ENCODE measurements at places on chromosomes 16 and 17. TPM values are rescaled to one million over a fixed set of nuclear protein-coding genes. Genes with fewer than 3 reads are reported as not detected.

Gene DOC2A
- total RNA-seq, result 0.33 TPM

Gene FOXO3B
- total RNA-seq, result 4.5 TPM

Gene CACNG5
- not detected for total RNA-seq

Gene ASPHD1
- 12.8 TPM for total RNA-seq

Gene DNAI2
- total RNA-seq, result not detected

Gene TPPP3
- 1.6 TPM for total RNA-seq

Gene FZD2
- 27.6 TPM for total RNA-seq

Gene FAM171A2
- total RNA-seq, result 4.5 TPM

Gene GJD3
- 5.9 TPM for total RNA-seq
